LoVo (cell line): ENCODE measurements at places on chromosomes 1 and 21.

DNA sequence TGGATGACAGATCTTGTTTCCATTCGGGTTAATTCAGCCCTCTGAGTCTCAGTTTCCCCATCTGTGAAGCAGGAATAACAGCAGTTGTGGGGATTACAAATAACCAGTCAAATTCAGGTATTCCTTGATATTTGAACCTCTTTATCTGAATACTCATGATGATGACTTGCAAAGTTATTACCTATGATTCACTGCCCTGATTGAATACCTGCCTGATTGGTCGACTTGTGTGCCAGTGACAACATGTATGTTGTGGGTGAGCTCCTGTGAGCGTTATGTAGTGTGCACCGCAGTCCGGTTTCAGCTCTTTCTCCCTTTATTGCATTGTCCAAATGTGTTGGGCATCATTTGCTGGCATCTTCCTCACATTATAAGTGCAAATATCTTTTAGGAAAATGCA is 9.5 kb upstream of the TMEM61 start:
- DNase-seq, result no peak

- no peak for DNase-seq
These were observed 1.9 kb downstream of the TTF2 start for GRCh38 chr1:117061986-117062415.

GRCh38 chr1:207823880-207824566 is 72.2 kb downstream of the CD46 start:
- DNase-seq, result no peak

DNA sequence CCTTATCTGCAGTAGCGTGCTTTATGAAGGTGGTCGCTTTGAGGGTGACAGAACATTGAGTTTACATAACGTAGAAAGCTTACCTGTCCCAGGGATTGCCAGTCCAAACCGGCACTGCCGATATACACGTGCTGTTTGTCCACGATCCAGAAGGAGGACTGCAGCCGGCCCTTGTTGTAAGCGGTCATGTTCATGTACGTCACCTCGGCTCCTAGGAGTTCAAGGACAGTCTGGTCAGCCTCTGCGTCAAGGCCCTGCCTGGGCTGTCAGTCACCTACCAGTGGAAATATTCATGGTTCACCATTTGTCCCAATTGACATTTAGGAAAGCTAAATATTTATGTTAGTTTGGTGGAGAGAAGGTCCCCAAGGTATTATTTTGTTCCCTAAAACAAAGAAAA is 221.0 kb upstream of the MAP1LC3C start:
- no peak for DNase-seq

DNA sequence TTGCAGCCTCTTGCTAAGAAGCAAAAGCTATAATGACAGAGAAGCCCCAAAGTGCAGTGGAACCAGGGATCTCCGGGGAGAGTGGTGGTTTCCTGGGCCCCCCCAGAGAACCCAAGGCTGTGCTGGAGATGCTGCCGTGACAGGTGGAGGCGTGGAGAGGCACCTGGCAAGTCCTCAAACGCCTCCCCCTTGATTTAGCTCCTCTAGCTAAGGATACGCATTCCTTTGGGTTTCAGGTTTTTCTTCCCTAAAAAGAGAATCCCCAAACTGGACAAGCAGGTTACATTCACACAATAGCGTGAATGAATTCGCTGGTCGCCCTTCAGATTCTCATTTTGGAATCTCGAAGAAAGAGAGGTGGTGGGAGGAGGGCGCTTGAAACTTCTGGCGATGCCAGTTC is 853 bp upstream of the ATP1A1 start:
- no peak for DNase-seq

DNA sequence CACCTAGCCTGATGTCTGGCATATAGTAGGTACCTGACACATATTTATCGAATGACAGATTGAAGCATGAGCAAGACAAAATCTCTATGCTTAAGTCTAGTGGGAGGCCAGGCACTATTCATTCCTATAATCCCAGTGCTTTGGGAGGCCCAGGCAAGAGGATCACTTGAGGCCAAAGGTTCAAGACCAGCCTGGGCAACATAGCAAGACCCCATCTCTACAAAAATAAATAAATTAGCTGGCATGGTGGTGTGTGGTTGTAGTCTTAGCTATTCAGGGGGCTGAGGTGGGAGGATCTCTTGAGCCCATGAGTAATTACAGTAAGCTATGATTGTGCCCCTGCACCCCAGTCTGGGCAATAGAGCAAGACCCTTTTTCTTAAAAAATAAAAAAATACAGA is 23.2 kb upstream of the TUT4 start:
- no peak for DNase-seq

GRCh38 chr1:179445593-179445992 is 79.8 kb downstream of the AXDND1 start:
- DNase-seq, result no peak

DNA sequence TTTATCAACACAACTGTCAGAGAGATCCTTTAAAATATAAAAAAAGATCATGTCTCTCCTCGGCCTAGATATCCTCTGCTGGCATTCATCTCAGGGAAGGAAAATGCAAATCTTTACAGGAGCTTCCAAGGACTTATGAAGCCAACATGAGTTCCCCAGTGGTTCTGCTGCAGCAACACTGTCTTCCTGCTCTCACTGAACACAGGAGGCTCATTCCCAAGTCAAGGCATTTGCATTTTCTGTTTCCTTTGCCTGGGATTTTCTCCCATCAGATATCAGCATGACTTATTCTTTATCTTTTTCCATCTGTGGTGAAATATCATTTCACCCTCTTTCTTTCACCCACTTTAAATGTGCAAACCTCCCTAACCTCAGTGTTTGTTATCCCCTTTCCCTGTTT is 513.8 kb upstream of the ZP4 start:
- DNase-seq, result no peak

DNA sequence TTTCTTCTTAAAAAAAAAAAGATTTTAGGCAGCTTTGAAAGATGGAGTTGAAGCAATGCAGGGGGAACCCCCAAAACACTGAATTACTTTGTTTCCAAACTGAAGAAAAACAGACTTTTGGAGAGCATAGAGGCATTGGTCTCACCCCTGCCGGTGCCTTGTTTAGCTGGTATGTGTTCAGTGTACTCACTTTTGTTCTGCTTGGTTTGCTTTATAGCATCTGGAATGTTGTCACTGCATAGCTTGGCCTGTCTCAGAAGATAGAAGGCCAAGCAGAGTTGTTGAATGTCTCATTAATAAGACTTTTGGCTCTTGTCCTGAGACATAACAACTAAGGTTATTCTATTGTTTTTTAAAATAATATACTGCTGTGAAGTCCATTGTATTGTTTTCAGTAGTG is 6.9 kb downstream of the THRAP3 start:
- DNase-seq, result no peak

GRCh38 chr1:224851210-224851847 is 78.1 kb upstream of the DNAH14 start:
- DNase-seq, result peak; percentile 10

GRCh38 chr1:165898837-165899236 is 71.4 kb downstream of the UCK2 start:
- no peak for DNase-seq

- DNase-seq, result no peak
These were observed 34.8 kb downstream of the CDCP2 start for GRCh38 chr1:54117815-54118563.

DNA sequence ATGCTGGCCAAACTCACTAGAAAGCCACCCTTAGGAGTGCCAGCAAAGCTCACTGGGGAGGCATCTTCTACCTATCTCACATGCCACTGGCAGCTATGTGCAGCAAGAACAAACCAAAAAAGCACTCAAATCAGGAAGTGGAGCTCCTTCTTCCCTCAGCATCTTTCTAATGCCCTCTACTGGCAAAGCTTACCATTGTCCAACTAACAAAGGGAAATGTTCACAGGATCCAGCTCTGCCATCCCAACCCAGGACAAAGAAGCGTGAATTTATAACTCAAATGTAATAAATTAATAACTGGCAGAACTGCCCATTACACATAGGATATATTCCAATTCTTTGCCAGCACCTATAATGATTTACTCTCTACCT is 38.9 kb downstream of the LEPR start:
- DNase-seq, result no peak

DNA sequence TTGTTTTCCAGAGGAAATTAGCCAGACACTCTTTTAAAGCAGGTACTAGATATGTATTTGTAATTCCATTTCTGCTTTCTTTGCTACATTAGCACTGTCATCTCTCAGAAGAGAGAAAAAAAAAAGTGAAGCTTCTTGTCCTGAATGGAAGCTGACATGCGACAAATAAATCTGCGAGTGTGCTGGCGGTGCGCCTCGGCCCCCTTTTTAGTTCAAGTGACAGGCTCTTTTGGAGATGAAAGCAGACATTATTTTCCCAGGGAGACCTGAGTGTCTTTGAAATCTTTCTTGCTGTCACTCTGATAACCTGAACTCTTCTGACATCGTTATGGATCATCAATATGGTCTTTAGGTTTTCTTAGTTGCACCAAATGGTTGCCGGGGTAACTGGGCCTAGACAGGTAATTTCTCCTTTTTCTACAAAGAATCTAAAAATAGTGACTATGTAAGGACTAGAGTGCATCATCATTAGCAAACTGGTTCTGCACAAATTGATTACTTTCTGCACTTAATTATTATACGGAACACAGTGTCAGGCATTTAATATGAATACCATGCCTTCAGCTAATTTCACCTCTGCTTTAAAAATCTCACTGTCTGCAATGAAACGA is 478.6 kb downstream of the PCP4 start:
- DNase-seq, result no peak

DNA sequence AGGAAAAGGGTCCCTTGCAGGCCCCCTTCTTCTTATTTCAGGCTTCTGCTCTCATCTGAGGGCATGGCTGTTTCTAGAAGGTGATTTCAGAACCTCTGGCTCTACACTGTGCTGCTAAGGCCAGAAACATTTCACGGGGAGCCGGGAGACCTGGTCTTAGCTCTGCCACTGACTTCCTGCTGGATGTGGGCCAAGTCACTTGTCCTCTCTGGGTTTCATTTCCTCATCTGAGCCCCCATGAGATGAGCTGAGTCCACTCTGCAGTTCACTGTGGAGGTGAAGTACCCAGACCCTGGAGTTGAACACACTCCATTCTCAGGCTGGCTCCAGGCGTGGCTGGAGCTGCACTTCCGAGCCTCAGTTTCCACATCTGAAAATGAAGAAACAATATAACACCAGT is 2.1 kb downstream of the PADI1 start:
- DNase-seq, result peak; percentile 46

DNA sequence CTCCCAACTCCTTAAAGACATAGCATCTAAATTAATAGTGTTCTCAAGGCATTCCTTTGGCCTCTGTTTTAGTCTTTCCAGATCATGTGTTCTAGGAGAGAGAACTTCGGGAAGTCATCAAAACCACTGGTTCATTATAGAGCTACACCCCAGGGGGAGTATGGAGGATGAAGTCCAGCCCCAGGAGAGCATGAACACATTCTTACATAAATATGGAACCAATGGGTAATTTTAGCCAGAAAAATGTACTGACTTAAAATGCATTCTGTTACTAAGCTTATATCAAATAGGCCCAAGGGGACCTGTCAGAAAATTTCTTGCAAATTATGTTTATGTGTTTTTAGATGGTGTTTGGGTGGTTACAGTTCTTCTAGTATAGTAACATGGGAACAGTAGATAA is 165.2 kb downstream of the NTMT2 start:
- DNase-seq, result no peak

DNA sequence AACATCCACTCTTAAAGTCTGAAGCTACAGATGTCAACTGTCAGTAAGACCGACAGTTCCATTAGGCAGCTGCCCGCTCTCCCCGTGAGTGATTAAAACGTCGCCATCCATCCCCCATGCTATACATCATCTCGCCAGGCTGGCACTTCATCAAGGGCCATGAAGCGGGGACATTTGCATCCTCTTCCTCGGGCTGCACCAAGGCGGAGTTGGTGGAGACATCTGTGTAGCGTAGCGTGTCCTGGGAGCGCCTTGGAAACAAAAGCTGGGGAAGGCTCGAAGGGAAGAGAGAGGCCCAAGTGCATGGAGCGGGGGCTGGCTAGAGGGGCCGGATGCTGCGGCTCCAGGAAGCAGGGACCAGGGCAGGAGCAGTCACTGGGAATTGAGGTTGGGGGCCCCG is 250.1 kb downstream of the KAZN start:
- DNase-seq, result no peak
